ENCODE measurements at places on chromosomes 13 and 19.

- no peak for DNase-seq
These were observed 40.6 kb downstream of the DCLK1 start for GRCh38 chr13:36090592-36090991.

DNA sequence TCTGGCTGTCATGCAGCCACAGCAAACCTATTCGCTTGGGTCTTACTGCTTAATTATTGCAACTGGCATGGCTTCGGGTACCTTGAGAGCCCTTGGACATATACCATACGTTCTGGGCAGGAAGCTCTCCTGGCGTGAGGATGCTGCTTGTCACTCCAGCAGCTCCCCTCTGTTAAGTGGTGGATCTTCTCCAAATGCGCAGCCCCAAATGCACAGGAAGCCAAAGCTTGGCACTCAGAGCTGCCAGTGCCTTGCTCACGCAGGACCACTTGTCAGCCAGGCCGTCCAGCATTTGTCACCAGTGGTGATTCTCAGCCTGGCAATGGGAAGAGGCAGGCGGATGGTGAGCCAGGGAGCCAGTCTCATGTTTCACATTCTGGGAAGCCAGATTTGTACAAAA, 158.6 kb downstream of the KATNAL1 start:
- DNase-seq = no peak

GRCh38 chr19:6568010-6568526, 22.9 kb downstream of the CD70 start:
- no peak for DNase-seq

DNA sequence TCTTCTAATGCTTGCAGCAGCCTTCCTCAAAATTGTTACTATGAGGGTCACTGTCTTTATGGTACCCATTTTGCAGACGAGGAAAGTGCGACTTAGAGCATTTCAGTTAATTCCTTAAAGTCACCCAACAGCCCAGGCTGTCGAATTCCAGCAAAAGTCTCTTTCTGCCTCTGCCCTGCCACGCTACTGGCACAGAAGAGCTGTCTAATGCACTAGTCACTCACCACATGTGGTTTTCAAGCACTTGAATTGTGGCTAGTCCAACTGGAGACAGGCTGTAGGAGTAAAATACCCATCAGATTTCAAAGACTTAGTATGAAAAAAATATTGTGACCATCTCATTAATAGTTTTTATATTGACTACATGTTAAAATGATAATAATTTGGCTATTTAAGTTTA, 1.7 kb downstream of the FPR1 start:
- no peak for DNase-seq

GRCh38 chr13:93180356-93180969, 46.1 kb upstream of the GPC6 start:
- DNase-seq = no peak

GRCh38 chr13:34900288-34900739, 41.8 kb upstream of the NBEA start:
- DNase-seq = no peak

DNA sequence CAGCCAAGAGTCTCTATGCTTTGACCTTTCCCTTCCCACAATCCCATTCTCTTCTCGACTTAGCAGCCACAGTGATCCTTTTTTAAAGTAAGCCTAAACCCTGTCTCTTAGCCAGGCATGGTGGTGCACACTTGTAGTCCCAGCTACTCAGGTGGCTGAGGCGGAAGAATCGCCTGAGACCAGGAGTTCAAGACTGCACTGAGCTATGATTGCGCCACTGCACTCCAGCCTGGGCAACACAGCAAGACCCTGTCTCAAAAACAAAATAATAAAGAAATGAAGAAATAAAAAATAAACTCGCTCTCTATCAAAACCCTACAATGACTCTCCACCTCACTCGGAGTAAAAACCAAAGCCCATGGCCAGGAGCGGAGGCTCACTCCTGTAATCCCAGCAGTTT, 14.7 kb downstream of the TEX101 start:
- DNase-seq = no peak

GRCh38 chr19:51372649-51373504, at the start of gene NKG7:
Gene NKG7 (minus strand): TSS chr19:51372654. CDS start chr19:51372535, 119 bp downstream.
- DNase-seq = peak; percentile 60
